ENCODE measurements at places on chromosomes 6 and 20.

DNA sequence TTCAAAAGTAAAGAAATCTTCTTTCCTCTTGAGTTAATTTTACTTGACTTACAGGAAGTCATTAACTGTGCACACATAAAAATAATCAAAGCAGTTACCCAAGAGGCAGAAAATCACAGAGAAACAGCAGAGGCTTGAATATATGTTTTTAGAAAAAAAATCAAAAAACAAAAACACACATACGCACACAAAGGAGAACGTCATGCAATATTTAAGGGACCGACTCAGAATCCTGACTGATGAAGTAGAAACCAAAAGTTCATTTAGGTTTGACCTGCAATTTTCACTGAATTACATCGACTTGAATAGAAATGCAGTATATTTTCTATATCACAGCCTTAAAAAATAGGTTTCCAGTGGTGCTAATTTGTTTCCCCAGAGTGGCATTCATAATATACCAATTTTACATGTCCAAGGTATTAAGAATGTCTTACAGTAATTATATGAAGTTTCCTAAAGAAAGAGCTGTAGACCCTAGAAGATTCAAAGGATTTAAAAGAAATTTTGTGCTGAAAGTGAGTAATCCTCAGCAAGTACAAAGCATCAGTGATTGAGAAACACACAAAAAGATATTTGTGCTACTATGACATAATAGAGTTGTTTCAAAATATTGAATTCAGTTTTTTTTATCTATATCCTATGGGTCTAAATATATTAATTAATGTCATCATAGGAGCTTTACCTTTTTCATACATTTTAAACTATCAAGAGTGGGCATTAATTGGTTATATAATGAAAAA, 358.5 kb upstream of the RUNX2 start:
- DNase-seq = no peak

DNA sequence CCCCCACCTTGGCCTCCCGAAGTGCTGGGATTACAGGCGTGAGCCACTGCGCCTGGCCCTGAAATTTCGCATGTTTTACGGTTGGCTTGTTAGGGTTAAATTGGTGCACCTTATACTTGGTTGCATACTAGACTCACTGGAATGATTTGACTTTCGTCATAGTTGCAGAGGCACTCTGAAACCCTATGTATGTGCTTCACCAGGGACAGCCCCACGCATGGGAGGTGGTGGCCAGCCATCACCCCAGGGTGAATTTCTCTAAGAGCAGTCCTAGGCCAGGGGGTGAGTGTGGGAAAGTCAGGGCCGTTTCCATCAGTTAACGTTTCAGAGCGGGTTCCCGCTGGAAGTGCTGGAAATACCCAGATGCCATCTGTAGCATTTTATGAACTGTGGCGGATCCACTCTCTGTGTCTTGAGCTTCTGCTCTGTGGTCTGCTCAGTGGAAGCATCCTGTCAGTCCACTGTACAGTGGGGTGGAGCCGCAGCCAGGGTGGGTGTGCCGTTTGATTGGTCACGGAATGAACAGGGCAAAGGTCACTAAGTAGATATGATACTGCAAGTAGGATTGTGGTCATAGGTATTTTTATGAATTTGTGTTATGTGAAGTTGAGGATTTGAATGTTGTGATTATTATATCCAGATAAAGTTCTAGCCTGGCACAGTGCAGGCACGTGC, 13.2 kb downstream of the DNAJC5 start:
- DNase-seq = no peak

DNA sequence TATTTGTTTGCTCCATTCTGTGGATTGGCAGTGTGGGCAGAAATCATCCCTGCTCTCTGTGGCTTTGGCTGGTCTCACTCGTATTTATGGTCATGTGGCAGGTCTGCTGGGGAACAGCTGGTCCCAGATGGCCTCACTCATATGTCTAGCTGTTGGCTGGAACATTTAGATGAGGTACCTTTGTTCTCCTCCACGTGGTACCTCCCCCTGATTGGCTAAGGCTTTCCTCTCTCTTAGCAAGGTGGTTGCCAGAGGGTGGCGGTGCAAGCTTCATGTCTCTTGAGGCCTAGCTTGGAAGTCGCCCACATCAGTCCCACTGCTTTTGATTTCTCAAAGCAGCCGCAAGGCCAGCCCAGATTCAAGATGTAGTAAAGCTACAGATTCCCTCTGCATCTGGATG, 348.5 kb upstream of the BTBD3 start:
- DNase-seq = no peak

- no peak for DNase-seq
Measured at GRCh38 chr20:8390037-8390433, 258.0 kb downstream of the PLCB1 start.

DNA sequence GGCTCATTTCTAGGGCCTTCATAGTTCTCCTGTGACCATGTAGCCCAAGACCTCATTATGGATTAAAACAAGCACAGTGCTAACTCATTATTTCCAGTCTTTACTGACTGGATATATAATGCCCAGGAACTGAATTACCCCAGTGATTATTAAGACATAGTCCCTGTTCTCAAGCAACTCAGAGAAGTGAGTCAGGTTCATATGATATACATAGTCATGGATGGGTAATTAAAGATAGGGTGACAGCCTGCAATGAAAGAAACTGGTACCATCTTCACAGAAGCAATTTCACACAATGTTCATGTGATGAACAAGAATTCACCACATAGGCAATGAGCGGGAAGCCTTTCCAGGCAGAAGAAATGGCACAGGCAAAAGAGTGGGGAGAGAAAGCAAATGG, 3.5 kb downstream of the TRIM27 start:
- no peak for DNase-seq

GRCh38 chr6:40359808-40360207, 227.4 kb downstream of the LRFN2 start:
- no peak for DNase-seq

GRCh38 chr6:2536451-2536850, 214.3 kb downstream of the MYLK4 start:
- DNase-seq = no peak

GRCh38 chr6:37273690-37274089, 15.7 kb upstream of the TMEM217 start:
- no peak for DNase-seq

- no peak for DNase-seq
Measured at GRCh38 chr6:52310932-52311331, 26.4 kb upstream of the MCM3 start.

DNA sequence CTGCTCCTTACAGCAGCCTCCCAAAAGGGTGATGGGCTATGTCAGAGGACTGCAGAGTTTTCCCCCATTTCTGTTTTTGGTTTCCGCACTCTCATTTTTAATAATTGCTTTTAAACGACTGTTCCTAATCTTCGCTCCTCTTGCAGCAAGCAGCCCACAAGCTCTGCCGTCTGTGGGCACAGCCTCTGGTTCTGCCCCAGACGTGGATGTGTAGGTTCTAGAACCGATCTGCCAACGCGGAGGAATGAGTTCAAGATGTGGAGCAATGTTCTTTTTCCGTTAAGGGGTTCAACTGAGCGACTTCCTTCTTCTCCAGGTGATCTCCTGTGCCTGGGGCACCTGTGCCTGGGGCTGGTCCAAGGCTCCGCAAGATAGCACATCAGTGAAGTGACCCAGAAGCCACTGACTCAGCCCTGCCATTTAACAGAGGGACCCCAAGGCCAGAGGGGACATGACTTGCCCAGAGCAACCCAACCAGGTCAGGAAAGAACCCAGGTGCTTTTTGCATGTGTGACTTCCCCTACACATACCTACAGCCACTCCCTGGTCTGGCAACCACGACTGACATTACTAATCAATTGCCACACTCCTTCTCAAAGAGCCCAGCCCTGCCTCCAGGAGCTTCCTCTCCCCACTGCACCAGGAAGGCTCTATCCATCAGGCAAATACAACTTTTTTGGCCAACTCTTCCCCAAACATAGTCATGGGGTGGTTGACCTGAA, 22.7 kb downstream of the PMEPA1 start:
- no peak for DNase-seq

DNA sequence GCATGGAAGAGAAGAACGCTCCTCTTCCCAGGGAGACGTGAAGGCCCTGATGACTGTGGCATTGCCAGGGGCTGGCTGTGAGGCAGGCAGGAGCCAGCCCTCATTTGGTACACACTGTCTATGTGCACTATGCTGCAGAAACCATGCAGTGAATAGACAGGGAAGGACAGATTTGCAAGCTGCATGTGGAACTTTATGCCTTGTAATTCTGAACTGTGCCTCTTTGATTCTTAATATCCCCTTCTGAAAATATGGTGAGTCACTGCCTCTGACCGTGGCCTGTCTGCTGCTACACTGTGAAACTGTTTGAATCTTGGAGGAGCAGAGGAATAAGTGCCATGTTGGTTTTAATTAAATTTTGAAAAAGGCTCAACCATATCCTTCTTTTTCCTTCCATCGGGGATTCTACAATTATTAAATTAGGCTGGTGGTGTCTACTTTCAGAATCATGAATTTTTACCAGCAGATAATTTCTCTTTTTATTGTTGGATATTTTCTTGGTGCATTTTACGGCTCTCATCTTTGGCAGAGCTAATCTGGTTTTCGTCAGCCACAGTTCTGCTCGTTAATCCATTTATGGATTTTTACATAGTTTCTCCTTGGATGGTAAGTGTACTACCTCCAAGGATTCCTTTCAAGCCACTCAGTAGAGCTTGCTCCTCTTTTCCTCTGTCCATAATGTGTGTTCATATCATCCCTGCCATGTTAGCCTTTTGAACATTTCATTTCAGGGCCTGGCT, 301.0 kb upstream of the SLC35B3 start:
- DNase-seq = peak; percentile 31

- no peak for DNase-seq
Measured at GRCh38 chr6:89260310-89260709, 43.2 kb upstream of the GABRR1 start.

DNA sequence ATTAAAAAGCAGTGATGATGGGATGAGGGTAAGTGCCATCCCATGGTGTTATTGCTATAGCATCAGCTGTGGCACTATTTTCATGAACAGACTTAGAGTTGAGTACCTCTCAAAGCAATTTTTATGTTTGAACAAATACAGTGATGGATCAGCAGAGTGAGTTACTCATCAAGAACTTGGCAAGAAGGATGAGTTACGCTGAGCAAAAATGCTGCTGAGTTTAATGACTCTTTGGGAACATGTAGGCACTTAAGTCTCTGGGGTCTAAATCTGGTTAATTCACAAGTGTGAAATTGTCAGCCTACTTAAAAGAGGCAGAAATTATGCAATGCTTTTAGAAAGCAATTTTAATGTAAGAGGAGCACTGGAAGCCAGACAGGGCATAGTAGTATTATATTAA, 78.5 kb upstream of the AHI1 start:
- DNase-seq = peak; percentile 66

DNA sequence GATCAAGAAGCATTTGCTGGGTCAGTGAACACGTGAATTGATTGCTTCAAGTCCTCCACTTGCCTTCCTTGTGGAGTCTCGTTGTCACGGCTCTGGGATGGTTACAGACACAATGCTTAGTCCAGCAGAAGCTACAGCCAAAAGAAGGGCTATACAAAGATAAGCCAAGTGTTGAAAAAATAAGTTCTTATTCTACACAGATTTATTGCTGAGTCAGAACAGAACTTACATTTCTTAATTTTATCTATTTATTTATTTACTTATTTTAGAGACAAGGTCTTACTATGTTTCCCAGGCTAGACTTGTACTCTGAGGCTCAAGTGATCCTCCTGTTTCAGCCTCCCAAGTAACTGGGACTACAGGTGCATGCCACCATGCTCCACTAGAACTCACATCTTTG, 199.0 kb downstream of the MYLK4 start:
- no peak for DNase-seq

DNA sequence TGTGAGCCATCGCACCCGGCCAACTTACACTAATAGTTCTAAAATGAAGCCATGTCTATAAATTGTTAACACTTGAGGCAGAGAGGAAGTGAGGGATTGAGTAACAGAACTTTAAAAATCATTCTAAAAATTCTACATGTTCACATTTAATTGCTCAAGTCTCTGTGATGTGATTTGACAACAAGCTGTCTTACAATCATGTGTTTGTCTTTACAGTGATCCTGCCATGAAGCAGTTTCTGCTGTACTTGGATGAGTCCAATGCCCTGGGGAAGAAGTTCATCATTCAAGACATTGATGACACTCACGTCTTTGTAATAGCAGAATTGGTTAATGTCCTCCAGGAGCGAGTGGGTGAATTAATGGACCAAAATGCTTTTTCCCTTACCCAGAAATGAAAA, 23.6 kb downstream of the GTF2H5 start:
- DNase-seq = no peak

GRCh38 chr6:116034327-116034726, 26.4 kb downstream of the FRK start:
- peak; percentile 51 for DNase-seq

DNA sequence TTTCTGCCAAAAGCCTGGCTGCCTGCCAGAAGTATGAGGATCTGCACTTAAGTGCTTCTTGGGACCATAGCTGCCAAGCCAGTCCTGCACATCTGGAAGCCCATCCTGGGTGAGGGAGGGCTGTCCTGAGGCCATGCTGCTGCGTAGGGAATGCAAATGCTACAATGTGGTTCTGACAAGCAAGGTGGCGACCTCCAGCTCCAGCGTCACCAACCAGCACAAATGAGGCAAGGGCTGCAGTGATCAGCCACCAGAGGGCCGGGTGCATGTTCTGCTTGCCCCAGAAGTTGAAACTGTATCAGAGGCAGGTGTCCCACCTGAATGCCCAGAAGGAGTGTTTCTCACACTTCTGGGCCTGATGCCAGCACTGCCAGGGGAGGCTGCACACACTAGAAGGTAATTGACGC, 99.1 kb upstream of the KCNQ5 start:
- no peak for DNase-seq

DNA sequence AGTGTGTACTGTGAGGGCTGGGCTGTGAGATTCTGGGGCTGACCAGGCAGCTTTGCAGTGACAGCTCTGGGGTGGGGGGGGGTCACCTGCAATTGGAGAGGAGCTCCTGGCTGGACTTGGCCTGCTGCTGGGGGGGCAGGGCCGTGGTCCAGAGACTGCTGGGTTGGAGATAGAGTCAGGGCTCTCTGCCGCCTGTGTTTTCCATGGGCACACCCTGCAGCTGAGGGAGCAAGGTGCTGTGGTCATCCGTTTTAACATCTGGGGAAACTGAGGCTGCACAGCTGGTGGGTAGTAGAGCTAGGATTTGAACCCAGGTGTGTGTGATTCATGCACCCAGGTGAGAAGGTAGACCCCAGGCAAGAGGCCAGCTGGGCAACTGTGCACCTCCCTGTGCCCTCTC, 7.3 kb downstream of the DLGAP4 start:
- no peak for DNase-seq

- no peak for DNase-seq
Measured at GRCh38 chr6:320351-321157, 28.3 kb downstream of the DUSP22 start.

GRCh38 chr20:37480919-37481318, 40.1 kb upstream of the NNAT start:
- DNase-seq = no peak

- no peak for DNase-seq
Measured at GRCh38 chr20:6595704-6596103, 171.8 kb upstream of the BMP2 start.

GRCh38 chr6:111764238-111765175, 108.7 kb downstream of the FYN start:
- no peak for DNase-seq

- DNase-seq = peak; percentile 2
Measured at GRCh38 chr6:55388211-55388610, 60.9 kb downstream of the GFRAL start.

GRCh38 chr6:57327311-57327710, 9.9 kb downstream of the PRIM2 start:
- no peak for DNase-seq
